ENCODE measurements at places on chromosomes 6 and 20. TPM values are rescaled to one million over a fixed set of nuclear protein-coding genes. Genes with fewer than 3 reads are reported as not detected.

- DNase-seq, result no peak
Measured at GRCh38 chr20:58587467-58587866, 63.6 kb upstream of the STX16 start.

DNA sequence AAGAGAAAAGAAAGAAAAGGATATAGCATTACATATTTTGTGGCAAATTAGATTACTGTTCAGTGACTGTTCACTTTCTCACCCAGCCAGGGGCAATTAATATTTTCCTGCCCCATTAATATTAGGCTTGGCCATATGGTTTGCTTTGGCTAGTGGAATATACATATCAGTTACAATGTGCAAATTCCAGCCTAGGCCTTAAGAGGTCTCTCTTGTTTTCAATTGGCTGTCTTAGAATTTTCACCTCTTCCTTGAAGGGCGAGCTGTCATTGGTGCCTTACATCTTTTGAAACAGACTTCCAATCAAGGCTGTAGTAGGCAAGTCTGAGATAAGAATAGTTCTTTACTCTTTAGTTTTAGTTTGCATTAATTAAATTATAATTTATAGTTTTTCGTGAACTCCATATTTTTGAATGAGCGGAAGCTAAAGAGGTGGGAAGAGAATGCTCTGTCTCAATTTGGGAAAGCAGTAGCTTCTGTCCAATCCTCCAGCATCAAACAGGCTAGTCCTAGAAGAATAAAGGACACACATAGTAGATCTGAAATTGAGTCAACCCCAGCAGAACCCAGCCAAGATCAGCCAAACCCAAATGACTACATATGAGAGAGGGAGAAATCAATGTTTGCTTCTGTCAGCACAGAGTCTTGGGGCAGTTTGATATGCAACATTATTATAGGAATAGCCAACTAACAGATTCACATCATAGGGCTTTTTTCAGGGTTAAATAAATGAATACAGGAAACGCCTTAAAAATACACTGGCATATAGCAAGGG is 6.3 kb upstream of the CSNK2A1 start:
- DNase-seq, result no peak

GRCh38 chr6:167819576-167819975 is 7.1 kb upstream of the AFDN start:
- DNase-seq, result no peak

- no peak for DNase-seq
Measured at GRCh38 chr6:1271071-1271763, 40.7 kb upstream of the FOXQ1 start.

DNA sequence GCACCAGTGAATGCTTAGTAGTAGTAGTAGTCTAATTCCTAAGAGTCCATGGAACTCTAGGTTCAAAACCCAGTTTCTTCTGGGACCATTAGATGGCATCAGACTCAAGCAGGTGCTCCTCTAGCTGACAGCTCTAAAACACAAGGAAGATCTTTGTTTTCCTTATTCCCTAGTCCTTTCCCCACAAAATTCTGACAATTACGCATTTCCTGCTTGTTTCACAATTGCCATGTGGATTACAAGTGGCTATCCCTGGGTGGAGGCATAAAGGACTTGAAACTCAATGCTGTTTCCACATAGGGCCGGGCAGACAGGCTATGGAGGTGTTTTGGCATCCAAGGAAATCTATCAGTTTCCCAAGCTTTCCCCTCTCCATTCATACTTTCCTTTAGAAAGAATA is 9.2 kb upstream of the HLA-DOB start:
- no peak for DNase-seq

GRCh38 chr6:127690092-127690491 is 113.1 kb downstream of the C6orf58 start:
- DNase-seq, result no peak

- no peak for DNase-seq
Measured at GRCh38 chr6:149324428-149324827, 6.9 kb downstream of the TAB2 start.

The SHLD1 gene
- 6.8 TPM for total RNA-seq

The ENPP3 gene
- total RNA-seq, result 4.6 TPM

The RFX6 gene
- total RNA-seq, result not detected
